Adipocyte (in vitro differentiated cells): ENCODE measurements at places on chromosomes 16 and 17.

DNA sequence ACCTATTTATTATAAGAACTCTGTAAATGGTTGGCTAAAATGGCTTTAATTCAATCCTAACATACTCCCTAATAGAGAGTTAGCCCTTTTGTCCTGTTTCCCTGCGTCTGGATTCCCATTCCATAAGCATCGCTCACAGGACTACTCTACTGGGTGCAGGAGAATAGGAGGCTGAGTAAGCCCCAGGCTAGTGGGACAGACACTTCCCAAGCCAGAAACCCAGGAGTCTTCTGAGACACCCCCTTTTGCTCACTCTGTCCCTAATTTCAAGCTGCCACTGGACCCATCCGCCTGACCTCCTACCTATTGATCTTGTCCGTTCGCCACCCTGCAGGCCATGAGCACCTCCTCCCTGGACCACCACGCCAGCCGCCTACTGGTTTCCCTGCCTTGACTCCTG lies 16.7 kb upstream of the TOB1 start:
- DNase-seq, result peak; percentile 73

GRCh38 chr17:37735165-37735564 lies 9.7 kb downstream of the HNF1B start:
- no peak for DNase-seq

GRCh38 chr17:31216031-31216751 lies 80.8 kb downstream of the OMG start:
- DNase-seq, result peak; percentile 92

DNA sequence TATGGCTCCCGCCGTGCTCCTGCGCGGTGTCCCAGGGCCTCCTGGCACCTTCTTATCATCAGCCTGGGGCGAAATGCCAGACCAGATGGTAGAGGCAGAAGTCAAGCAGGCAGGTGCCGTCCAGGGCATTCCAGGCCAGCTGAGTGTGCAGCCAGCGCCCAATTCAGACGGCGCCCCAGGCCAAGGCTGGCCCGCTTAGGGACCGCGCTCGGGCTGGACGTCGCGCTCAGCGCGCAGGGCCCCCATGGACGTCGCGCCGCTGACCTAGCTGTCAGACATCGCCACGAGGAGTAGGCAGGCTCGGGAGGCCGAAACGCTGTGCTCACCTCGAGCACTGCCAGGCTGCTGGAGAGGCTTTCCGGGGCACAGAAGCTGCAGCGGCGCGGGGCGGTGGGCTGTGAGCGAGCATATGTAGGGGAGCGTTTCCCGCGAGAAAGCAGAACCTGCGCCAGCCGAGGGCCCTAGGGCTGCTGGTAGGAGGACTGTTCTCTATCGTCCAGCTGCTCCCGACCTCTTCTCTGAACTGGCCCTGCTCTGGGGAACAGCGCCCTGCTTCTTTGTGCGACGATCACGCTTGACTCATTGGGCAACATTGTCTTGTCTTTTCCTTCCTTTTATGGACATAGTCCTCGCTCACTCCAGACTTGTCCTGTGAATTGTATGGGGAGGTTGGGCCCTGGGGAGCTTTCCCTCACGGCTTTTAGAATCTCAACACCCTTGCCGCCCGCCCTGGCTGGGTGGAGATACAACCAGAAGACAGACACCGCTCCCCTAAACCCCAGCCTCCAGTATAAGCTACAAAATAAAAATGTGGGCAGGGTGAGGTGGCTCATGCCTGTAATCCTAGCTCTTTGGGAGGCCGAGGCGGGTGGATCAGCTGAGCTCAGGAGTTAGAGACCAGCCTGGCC lies 8.4 kb upstream of the CA4 start:
- no peak for DNase-seq

DNA sequence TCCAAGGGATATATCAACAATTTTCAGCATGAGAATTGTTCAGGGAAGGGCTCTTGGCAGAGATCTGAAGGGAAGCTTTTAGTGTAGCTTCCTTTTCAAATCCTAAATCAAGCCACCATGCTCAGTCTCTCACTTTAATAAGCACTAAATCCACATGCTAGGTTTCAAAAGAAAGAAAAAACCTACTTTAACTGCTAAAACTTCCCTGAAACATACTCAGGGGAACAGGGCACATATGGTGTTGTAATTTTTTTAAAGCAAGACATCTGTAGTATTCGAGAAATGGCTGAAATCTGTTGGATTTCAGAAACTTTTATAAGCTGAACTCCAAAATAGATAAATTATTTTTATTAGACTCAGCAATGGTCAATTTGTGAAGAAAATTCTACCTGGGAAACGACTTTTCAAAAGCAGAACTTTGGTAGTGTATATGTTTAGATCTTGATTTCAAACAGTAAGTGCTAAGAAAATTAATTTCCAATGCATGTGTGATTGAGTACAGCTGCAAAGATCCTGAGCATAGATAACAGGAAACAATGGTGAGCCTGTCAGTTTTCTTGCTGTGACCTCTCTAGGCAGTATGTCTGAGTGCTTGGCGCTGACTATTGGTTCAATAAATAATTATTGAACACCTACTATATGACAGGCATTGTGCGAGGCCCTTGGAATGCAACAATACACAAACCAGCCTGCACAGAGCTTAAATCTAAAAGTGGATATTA lies 804.5 kb upstream of the SOX9 start:
- no peak for DNase-seq

GRCh38 chr17:65155622-65156021 lies 18.5 kb downstream of the RGS9 start:
- no peak for DNase-seq

- DNase-seq, result no peak
These were observed 17.4 kb upstream of the CMIP start for GRCh38 chr16:81427219-81427618.

GRCh38 chr17:64732336-64733006 lies 70.4 kb upstream of the SMURF2 start:
- DNase-seq, result peak; percentile 87

DNA sequence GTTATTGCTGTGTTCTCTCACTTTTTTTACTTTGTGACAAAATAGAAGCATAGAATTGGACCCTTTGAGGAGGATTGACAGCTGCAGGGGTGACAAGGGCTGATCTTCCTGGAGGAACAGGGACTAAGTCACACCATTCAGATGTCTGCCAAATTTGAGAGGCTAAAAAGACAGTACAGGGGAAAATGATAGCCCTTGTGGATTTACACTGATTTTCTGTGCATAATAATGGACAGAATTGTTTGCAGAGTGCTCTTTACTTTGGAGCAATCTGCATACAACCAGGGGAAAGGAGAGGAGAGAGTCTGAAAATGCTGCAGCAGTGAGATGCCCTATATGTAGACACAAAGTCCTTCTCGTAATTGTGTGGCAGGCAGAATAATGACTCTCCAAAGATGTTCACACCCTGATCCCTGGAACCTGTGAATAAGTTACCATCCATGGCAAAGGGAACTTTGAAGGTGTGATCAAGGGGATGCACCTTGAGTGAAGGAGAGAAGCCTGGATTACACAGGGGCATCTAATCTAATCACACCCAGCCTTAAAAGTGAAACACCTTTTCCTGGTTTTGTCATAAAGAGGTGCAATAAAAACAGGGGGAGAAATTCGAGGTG lies 221.4 kb upstream of the CPHXL start:
- no peak for DNase-seq

- DNase-seq, result no peak
These were observed 24.5 kb downstream of the ZNF750 start for GRCh38 chr17:82815354-82815753.

DNA sequence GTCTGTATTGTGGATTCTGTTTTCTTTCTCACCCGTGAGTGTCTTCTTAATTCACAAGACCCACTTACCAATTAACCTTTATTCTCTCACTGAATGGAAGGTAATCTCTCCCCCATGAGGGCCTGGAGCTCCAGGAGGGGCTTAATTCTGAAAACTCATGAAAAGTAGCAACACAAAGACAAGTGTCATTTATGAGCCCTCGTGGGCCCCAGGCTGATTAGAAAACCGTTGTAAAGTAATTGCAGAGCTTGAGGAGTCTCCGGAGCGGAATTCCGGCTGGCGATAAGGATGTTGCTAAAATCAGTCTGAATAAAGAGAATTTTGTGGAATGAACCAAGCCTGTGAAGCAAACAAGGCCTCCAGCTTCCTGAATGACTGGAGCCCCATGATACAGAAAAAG lies 301.5 kb downstream of the HAPSTR1 start:
- DNase-seq, result no peak

- no peak for DNase-seq
These were observed 40.4 kb downstream of the TMEM11 start for GRCh38 chr17:21173543-21173942.

- DNase-seq, result no peak
These were observed 6.9 kb upstream of the GJD3 start for GRCh38 chr17:40371261-40371929.

- DNase-seq, result peak; percentile 46
These were observed 1.1 kb downstream of the MAPT start for GRCh38 chr17:45895304-45895968.

GRCh38 chr17:34669511-34669910 lies 90.1 kb downstream of the TMEM132E start:
- DNase-seq, result no peak

- no peak for DNase-seq
These were observed 91.3 kb downstream of the NDE1 start for GRCh38 chr16:15741207-15741871.

GRCh38 chr17:1050996-1051925 lies 54.3 kb downstream of the TIMM22 start:
- DNase-seq, result no peak

DNA sequence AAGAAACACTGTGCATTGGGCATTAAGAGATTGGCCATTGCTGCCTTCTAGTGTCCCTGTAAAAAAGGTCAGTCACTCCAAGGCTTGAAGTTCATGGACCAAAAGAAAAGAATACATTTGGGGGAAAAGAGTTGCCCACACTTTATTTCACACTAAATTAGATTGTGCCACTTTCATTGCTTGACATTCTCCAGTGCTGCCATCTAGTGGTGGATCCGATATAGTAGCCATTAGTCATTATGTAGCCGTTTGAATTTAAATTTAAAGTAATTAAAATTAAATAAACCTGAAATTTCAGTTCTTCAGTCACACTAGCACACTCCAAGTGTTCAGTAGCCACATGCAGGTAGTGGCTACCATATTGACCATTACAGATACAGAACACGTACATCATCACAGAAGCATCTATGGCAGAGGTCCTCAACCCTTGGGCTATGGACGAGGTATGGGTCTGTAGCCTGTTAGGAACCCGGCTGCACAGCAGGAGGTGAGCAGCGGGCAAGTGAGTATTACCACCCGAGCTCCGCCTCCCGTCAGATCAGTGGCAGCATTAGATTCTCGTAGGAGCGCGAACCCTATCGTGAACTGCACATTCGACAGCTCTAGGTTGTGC lies 21.9 kb upstream of the CDH5 start:
- peak; percentile 85 for DNase-seq

DNA sequence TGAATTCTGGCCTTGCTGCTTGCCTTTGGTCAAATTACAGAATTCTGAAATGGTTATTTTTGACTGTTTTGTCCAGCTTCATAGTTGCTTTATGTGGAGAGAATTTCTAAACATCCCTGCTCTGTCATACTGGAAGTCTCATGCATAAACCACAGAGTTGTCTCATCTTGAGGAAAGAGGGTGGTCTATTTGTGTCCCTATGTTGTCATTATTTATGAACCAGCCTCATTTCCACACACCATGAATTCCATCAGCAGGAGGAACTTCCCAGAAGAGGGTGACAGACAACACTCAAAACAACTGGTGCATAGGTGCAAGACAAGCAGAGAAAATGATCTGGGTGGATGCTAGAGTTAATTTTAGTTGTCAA lies 525.8 kb upstream of the GOT2 start:
- no peak for DNase-seq

DNA sequence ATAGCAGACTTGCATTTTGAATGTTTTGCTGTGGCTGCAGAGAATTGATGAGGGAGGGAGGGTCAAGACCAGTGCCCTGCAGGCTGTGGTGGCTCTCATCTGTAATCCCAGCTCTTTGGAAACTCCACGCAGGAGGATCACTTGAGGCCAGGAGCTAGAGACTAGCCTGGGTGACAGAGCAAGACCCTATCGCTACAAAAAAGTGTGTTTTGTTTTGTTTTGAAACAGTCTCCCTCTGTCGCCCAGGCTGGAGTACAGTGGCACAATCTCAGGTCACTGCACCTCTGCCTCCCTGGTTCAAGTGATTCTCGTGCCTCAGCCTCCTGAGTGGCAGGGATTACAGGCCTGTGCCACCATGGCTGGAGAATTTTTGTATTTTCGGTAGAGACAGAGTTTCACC lies 1.9 kb upstream of the UBE2G1 start:
- DNase-seq, result no peak

DNA sequence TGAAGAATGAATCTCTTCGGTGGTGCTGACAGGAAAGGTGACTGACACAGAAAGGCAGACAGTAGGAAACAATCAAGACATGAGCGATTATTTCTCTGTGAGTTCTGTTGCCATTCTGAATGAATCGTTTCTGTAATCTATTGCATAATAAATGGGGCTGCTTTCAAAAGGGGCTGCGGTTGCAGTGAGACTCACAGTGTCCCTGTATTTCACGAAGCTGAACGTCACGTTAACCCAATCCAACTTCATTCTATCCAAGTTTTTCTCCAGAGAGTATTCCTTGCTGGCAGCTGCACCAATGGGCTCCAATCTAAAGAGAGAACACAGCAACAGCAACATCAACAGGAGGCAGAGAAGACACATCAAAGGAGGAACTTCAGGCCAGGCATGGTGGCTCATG lies 75.4 kb downstream of the DNAH3 start:
- DNase-seq, result no peak

DNA sequence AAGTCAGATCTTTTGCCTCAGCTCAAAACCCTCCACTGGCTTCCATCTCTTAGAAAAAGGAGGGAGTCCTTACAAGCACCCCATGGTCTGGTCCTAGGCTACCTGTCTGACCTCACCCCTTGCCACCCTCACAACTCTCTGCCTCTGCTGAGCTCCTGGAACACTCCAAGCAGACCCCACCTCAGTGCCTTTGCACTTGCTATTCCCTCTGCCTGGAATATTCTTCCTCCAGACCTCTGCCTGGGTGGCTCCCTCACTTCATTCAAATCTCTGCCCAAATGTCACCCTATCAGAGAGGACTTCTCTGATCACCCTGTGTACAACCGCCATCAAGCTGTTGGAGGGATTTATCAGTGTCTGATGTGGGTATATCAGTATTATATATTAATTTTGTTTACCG lies 37.4 kb downstream of the PMFBP1 start:
- DNase-seq, result no peak

DNA sequence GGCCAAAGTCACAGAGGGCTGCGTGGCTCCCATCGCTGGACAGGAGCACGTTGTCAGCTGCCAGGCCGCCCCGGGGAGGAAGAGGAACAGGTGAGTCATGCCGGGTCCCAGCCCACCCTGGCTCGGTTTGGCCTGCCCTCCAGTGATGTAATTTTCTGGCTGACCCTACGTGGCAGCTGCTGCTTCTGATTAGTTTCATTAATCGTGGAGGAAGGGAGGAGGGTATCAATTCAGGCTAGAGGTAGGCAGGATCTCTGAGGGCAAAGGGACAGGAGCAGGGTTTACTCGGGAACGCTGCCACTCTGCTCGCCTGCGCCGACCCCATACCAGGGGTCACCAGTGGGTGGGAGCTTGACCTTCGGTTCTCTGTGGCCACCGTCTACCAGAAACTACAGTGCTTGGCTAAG lies 11.7 kb upstream of the SPATA32 start:
- DNase-seq, result no peak
